ENCODE measurements at places on chromosomes 5 and 9.
A peak's percentile ranks its signal among the peaks of the same experiment; 100 is the strongest.

GRCh38 chr9:98229090-98229395, 26.4 kb downstream of the TBC1D2 start:
- no peak for DNase-seq

DNA sequence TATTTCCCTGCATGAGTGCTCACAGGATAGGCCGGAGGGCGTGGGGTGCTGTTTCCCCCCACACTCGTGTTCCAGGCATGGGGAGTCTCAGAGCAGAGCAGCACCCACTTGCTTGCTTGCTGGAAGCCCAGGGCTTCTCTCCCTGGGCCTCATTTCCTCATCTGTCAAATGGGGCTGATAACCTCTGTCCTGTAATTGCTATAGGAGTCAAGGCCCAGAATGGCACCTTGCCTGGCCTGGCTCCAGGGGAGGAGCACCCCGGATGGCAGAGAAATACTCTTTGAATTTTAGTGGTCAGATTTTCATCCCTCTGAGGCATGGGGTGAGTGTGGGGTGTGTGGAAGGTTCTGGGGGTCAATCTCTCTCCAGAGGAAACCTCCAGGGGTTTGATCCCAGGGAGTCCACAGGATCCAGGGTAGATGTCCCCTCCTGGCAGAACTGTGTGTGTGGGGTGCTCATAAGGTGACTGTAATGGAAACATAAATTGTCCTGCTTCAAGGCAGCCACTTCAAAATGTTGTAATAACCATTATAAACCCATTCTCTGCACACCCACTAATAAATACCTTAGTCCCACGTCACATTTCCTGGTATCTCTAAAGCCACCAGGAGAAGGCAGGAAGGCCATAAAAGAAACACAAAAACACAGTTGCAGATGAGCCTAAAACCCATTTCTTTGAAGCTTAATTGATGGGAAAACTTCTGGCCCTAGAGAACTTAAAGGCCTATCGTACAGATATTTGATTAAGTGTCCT, 272.2 kb downstream of the FSTL4 start:
- no peak for DNase-seq

GRCh38 chr5:61732796-61733195, 400.7 kb downstream of the ZSWIM6 start:
- no peak for DNase-seq

DNA sequence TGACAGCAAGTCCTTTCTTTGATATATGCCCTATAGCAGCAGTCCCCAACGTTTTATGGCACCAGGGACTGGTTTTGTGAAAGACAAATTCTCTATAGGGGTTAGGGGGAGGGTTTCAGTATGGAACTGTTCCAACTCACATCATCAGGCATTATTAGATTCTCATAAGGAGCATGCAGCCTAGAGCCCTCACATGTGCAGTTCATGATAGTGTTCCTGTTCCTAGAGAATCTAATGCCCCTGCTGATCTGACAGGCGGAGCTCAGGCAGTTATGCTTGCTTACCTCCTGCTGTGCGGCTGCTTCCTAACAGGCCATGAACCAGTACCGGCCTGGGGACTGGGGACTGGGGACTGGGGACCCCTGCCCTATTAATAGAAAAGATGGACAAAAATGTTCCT, 2.7 kb upstream of the RAPGEF6 start:
- no peak for DNase-seq

DNA sequence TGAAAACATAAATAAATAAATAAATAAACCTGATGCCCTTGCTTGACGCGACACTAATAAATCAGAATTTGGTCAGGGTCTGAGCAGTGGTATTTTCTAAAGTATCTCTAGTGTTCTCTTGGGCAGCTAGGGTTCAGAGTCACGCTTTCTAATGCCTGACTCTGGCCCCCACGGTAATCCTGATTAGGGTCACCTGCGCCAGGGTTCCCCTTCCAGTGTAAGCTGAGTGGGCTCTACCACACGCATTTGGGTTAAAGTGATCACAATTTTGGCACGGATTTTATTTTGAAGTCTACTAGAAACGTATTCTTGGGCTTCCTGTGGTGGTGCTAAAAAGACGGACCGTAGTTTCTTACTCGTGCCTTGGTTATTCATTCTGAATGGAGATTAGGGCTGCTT, 651 bp downstream of the TTC1 start:
- no peak for DNase-seq

DNA sequence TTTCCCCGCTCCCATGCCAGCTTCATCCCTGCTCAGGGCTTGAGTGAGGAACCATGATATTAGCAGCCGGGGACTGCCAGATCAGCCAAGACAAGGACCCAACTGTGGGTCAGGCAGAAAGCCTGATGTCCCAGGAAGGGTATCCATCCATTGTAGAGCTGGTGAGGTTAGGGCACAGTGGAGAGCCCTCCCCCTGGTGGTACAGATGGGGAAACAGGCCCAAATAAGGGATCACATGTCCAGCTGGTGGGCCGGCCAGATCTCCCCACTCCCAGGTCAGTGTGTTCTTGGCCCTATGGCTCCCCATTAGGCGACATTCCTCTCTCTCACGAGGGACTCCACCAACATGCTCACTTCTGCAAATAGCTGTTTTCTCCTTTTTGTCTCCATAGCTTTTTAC, 9.0 kb downstream of the CDX1 start:
- no peak for DNase-seq

GRCh38 chr5:173717959-173718358, 101.5 kb upstream of the BOD1 start:
- no peak for DNase-seq

- no peak for DNase-seq
These were observed 15.8 kb downstream of the FOXE1 start for GRCh38 chr9:97868859-97869258.

- DNase-seq, result no peak
These were observed 123.1 kb downstream of the PDE8B start for GRCh38 chr5:77333451-77334123.

DNA sequence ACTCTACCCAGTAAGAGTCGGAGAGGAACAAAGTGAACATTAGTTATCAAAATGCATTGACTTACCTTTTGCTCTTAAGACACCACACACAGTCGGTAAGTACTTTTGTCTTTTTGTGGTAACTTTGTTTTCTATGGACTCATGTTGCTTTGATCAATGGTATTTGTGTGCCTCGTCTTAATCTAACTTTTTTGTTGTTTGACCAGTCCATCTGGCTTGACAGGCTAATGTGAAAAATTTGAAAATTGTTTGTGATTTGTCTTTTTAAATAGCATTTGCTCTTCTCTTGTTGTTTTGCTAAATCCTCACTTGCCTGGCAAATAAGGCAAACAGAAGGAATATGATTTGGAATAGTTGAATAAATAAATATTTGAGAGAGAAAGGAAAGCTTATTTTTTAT, 71.4 kb upstream of the CHD1 start:
- DNase-seq, result no peak

DNA sequence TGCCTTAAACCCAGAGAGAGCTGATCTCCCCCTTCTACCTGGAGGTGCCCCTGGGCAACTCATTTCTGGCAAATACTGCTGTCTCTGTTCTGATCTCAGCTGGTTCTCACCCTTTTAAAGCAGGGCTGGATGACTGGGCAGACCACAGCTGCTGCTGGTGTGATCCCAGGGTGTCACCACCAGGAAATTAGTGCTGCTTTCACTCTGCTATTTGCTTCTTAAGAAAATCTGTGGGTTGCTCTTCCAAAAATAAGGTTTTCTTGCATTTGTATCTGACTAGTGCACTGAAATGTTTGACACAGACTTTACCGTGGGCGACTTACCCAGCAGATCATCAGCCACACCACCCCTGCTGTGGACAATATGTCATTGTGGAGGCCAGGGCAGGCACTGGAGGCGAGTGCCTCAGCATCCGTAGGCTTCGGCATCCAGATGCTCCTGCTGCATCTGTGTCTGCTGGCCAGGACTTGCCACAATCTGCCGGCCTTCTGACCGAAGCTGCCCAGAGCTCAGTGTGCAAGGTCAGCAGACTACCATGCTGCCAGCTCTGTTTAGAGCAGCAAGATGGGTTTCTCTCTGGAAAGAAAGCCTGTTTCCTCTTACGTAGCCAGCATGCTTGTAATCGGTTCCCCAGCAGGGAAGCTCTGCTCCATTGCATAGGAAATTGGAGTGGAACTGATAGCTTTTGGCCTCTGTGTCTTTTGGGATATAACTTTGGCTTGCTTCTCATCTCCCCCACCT, 13.6 kb downstream of the ARHGAP26 start:
- no peak for DNase-seq

DNA sequence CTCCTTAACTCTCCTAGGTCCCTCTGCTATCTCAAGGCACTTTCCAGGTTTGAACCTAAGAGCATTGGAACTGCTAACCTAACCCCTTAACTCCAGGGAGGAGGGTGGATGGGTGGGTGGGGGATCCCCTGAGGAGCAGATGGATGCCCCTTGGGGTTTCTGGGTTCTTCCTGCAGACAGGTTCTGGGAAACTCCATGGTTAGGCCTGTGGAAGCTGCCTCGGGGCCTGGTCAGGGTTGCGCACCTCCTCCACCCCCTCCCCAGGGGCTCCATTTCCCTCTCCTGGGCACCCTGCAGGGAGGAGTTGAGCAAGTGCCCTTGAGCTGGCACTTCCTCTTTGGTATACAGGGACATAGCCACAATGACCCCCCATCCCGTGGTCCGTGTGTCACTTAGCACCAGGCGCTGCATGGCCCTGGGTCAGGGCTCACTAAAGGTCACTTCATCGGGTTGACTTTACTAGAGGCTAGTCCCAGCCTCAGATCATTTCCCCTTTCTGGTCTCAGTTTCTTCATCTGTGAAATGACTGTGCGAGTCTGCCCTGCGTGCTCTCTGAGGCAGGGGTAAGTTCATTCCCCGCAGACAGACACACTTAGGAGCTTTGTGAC, 16.0 kb downstream of the CXXC5 start:
- no peak for DNase-seq

DNA sequence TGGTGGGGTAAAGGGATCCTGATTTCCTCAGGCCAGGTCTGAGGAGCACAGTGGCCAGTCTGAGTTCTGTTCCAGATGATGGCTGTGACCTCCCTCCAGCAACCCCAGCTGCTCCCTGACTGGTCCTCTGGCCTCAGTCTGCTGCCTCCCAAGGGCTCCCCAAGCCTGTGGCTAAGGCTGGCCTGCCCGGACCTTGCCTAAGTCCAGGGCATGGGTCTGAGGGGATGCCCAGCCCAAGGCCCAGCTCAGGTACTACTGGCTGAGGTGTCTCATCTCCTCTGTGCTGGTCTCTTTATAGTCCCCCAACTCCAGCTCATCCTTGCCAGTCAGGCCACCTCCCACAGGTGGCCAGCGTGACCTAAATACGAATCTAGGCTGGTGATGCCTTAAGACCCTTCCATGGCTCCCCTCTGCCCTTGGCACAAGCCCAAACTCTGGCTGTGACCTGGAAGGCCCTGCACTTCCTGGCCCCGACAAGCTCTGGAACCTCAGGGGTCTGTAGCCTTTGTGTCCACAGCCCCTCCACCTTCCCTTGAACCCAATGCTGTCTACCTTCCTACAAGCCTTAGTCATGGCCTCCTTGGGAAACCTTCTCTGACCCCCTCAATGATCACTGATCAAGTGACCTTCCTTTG, 9.8 kb downstream of the KIF12 start:
- no peak for DNase-seq

DNA sequence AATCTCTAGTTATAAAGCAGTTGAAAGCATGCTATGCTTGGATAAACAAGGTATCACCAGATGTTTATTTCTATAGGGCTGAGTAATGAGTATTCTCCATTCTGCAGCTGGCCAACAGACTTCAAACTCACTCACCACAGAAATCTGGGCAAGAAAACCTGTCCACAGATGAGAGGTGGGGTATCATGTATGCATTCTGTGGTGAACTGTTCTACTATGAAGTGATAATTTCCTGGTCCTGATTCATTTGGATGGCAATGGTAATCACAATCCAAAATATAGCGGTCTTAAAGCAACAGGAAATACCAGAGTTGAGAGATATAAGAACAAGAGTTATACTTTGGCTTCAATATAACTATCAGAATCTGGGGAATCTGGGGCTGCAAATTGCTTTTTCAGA, 65.9 kb upstream of the EFNA5 start:
- DNase-seq, result no peak

DNA sequence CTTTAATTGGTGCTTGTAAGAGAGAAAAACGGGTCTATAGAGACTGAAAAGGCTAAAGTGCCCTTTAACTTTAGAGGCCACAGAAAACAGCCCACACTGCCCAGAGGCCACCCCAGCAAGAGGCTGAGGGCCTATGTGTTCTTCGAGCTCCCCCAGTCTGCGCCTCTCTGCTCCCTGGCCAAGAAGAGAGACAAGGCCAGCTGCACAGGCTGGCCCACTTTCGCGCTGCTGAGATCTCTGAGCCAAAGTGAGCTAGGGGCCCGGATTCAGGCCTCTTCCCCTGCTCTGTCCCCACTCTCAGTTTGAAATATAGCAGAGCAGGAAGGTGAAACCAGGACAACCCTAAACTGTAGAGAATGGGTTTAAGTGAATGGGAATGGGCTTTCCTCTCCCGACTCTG, 132.0 kb upstream of the TRIM32 start:
- no peak for DNase-seq

DNA sequence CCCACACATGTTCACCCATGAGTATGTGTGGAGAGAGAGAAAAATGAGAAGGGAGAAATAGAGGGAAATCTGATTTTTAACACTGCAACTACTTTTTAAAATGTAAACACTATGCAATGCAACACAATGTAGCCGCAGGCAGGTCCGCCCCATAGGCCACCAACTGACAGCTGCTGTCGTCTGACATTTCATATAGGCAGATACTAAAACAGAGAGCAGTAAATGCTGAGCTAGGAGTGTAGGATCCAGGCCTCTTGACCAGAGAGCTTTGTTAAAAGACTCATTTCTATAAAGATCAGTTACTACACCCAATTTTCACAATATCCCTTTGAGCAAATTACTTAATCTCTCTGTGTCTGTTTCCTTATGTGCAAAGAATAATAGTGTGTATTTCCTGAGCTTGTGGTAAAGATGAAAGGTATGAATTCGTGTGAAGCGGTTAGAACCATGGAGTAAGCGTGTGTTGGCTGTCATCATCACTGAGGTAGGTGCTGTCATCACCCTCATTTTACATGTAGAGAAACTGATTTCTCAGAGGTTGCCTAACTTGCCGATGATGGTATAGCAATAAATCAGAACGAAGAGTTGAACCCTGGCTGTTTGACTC, 55.2 kb upstream of the PDE8B start:
- DNase-seq, result peak; percentile 20

DNA sequence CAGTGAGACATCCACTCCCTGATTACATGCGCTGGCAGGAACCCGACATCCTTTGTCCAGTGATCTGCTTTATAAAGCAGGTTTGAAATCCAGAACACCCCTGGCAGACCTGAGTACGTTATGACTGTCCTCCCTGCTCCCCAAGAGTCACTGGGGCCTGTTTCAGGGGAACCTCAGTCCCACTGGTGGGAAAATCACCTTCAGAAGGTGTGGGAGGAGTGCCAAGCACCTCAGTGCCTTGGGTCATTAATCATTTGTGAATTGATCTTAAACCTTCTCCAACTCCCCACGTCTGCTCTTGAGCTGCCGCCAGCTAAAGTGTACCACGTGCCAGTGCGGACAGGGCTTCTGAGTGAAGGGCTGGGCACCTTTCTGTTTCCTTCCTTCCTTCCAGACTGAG, 16.2 kb downstream of the SLC6A3 start:
- DNase-seq, result no peak

DNA sequence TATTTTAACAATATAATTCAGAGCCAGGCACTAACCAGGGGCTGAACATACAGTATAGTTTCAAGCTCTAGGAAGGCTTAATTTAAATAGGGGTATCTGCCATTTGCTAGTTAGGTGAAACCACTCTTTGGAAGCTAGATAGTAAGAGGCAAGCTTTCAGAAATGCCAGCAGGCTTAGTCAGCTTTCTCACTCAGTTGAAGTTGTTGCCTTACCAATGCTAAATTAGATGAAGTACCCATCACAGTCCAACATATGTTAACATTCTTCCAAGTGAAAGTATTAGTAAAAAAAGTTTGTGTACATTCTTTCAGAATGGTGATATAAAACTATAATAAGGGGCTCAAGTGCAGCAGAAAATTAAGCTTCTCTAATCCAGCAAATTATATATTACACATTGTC, 215.0 kb downstream of the CNTLN start:
- no peak for DNase-seq

Data from activated CD4-positive, alpha-beta T cell treated with anti-CD3 and anti-CD28 coated beads, Interleukin-2, amount 50 U/mL, for 4 hours (primary cell).